Activated naive CD4-positive, alpha-beta T cell treated with anti-CD3 and anti-CD28 coated beads for 36 hours (primary cell): ENCODE measurements at places on chromosomes 2 and 18. TPM values are rescaled to one million over a fixed set of nuclear protein-coding genes. Genes with fewer than 3 reads are reported as not detected.

GRCh38 chr2:2102866-2103653, 228.0 kb downstream of the MYT1L start:
- DNase-seq, result no peak

The DYSF gene
- 0.05 TPM for total RNA-seq

The COPS7B gene
- 47.3 TPM for total RNA-seq

DNA sequence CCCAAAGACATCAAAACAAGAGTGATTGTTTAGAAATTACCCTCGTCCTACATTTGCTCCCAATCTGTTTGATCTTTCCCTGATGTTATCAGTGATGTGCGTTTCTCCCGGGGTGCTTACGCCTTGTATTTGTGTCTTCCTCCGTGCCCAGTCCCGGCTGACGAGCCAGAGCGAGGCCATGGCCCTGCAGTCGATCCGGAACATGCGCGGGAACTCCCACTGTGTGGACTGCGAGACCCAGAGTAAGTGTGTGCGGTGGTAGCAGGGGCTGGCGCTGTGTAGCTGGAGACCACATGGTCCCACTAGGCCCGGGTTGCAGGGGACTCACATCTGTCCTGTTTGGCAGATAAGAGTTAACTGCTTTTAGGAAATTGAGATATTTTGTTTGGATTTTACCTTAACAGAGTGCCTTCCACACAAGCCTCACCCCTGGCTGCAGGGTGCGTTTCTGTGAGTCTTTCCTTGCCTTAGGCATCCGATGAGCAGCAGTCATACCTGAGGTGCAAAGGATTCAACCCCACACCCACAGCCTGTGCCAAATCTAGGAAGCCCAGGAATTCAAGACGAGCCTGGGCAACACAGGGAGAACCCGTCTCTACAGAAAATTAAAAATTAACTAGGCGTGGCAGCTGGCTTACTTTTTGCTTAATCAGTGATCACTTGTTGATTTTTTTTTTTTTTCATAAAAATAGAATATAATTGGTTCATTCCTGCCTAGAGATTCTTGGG, 127.4 kb downstream of the GBX2 start:
- DNase-seq, result no peak

DNA sequence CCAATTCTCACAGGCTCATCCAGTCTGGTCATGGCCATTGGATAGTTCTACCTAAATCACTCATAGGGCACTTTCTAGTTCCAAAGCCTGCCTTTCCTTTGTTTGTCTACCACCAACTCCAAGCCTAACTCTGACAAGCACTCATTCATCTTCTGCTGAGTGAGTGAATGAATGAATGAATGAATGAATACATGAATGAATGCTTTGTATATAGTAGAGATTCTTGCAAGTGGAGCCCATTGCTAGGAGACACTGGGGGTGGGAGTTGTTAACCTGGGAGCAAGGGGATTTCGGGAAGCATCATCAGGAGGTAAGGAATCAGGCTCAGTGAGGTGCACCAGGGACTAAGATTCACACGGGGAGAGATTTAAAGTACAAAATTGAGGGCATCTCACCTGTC, 3.3 kb upstream of the MOCOS start:
- no peak for DNase-seq

GRCh38 chr2:9388199-9388681, 35.1 kb downstream of the ITGB1BP1 start:
- DNase-seq, result no peak

The GATA6 gene
- not detected for total RNA-seq

DNA sequence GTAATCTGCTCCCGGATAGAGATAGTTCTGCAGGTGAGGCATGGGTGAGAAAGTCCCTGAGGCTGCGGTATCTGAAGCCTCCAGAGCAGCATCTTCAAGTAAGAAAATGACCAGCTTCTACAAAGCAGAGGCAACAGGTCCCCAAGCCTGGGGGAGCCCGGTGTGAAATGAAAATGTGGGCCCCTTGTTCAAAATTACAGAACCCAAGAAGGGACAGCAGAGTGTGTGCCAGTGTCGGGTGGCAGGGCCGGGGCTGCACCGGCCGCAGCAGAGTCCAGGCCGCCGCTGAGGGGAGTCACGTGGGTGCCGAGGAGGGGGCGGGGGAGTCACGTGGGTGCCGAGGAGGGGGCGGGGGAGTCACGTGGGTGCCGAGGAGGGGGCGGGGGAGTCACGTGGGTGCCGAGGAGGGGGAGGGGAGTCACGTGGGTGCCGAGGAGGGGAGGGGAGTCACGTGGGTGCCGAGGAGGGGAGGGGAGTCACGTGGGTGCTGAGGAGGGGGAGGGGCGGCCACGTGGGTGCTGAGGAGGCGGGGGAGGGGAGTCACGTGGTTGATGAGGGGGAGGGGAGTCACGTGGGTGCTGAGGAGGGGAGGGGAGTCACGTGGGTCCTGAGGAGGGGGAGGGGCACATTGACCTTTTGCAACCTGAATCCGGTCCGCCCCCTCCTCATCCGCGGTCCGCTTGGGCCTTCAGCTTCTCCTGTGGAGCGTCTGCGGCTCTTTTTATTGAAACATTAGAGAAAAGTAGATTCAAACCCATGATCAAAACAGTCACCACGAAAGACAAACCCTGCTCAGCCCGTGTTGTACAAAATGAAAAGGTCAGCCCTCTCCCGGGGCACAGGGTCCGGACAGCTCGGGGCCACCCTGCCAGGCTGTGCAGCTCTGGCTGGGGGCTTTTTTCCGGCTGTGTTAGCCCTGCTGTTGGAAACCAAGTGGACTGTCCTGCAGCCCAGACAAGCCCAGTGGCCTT, 10.4 kb downstream of the COLEC11 start:
- peak; percentile 77 for DNase-seq

- DNase-seq, result no peak
These were observed 500.6 kb downstream of the SATB2 start for GRCh38 chr2:198957181-198957580.

DNA sequence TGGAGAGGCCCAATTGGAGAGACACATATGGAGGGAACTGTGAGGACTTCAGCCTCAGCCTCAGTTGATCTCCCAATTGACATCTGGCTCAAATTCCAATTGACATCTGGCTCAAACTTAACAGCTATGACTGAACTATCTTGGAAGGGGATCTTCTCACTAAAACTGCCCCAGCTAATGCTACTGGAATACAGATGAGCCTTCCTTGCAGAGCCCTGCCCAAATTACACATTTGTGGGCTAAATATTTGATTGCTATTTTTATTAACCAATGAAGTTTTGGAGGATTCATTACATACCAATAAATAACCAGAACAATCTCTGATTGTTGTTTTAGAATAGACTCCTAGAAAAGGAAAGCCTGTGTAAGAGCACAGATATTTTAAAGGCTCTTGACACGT, 189.0 kb upstream of the THUMPD2 start:
- no peak for DNase-seq

The DSG4 gene
- not detected for total RNA-seq

The UGT1A4 gene
- not detected for total RNA-seq

The UBR3 gene
- 13.6 TPM for total RNA-seq

- no peak for DNase-seq
These were observed at the start of gene TRIM54 for GRCh38 chr2:27281855-27282559. Gene TRIM54, plus strand, starts transcription at chr2:27282429. Its CDS starts 303 bp downstream, at chr2:27282732.

- peak; percentile 34 for DNase-seq
These were observed 24.7 kb downstream of the TLK1 start for GRCh38 chr2:171136024-171136423.

DNA sequence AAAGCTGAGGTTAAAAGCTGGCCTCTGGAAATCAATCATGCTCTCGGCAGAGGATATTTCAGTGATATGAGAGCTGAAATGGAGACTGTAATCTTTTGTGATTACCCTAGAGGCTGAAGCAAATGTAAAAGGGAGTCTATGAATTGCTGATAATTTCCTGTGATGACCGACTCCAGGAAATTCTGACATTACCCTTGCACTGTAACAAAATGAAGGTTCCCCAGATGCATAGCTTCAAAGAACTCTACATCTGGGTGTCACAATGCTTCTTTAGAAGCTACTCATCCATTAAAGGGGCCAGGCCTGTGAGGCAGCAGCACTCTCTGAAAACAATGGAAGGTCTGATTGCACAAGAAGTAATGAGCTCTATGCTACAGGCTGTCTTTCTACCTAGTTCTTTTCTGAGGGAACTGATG, 268.2 kb upstream of the SESTD1 start:
- DNase-seq, result no peak

DNA sequence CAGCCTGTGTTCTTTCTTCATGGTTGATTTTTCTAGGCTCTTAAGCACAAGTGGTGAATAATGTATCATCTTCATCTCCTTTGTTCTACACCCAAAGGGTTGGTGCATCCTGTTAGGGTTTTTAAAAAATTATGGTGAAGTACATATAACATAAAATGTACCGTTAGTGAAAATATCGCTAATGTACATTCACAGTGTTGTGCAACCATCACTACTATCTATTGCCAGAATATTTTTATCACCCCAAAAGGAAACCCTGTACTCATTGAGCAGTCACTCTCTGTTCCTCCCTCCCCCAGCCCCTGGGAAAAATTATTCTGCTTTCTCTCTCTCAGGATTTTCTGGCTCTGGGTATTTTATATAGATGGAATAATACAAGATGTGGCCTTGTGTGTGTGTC, 98.5 kb downstream of the PRKCE start:
- no peak for DNase-seq

The CPLX4 gene
- not detected for total RNA-seq

The UGT1A1 gene
- not detected for total RNA-seq

GRCh38 chr2:174121175-174121574, 127.2 kb downstream of the OLA1 start:
- no peak for DNase-seq

DNA sequence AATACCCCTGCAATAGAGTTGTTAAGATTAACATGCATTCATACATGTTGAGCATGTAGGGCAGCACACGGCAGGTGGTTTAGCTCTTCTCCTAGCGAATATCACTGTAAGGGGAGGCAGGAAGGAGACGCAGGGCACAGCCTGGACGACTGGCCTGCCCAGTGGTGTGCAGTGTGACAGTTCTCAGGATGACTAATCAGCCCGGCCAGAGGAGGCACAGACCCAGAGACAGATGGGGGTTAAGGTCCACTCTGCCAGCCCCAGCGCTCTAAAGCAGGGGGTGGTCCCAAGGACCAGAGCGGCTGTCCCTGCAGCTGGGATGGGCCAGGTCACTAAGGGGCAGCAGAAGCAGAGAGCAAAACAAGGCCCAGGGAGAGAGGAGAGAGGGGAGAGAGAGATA, 63.7 kb downstream of the RNF152 start:
- no peak for DNase-seq
